ENCODE measurements at places on chromosomes 3 and 15.

DNA sequence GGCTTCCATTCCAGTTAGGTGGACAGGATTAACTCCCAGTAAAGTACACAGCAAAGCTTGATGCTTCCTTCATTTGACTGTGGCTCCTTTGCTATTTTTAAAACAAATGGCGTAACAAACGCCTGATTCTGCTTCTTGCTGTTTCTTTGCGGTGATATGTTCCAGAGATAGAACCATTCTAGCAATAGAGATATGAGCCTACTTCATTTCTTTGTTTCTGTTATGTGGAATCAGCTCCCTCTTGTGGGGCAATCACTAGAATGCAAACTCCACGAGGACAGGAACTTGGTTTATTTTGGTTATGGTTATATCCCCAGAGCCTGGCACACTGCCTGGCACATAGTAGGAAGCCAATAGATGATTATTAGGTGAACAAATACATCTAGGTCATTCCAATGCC is 122.6 kb upstream of the SLC6A11 start:
- no peak overlapping the region for H3K27ac ChIP-seq
- H3K4me3 ChIP-seq: no peak overlapping the region
- H3K27me3 ChIP-seq: peaks cover 48% of the 10 kb centered on the region
- H3K36me3 ChIP-seq: no peaks in the 10 kb centered on the region
- H3K4me1 ChIP-seq: peaks cover 11% of the 10 kb centered on the region
- no peak for DNase-seq

GRCh38 chr3:194985031-194985578 is 285.9 kb downstream of the XXYLT1 start:
- H3K27me3 ChIP-seq: peaks cover 24% of the 10 kb centered on the region
- peaks cover 26% of the 10 kb centered on the region for H3K4me1 ChIP-seq
- H3K4me3 ChIP-seq: peak overlapping the region; percentile 28
- H3K27ac ChIP-seq: no peak overlapping the region

DNA sequence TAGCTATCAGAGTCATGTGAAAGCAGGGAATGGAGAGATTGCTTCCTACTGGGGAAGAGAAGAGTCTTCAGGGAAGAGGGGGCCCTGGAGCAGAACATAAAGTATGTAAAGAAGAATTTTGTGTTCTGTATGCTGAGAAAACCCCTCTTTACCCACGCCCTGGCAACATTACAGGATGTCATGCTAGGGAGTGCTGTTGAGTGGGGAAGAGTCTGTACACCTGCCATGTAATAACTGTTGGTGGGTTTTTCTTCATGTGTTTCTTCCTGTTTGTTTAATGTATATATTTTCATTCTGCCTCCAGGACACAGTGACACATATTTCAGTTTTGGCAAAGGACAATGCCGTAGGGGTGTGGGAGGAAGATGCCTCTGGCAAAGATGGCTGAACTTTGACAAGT is 122.8 kb upstream of the LPP start:
- H3K36me3 ChIP-seq: peaks cover 5% of the 10 kb centered on the region
- H3K4me3 ChIP-seq: no peak overlapping the region
- H3K4me1 ChIP-seq: peaks cover 14% of the 10 kb centered on the region
- no peak for DNase-seq
- H3K27me3 ChIP-seq: peaks cover 3% of the 10 kb centered on the region
- H3K27ac ChIP-seq: no peak overlapping the region

- H3K4me1 ChIP-seq: no peaks in the 10 kb centered on the region
- DNase-seq: no peak
- no peak overlapping the region for H3K27ac ChIP-seq
- peaks cover 5% of the 10 kb centered on the region for H3K27me3 ChIP-seq
- no peak overlapping the region for H3K4me3 ChIP-seq
These were observed 38.8 kb upstream of the EIF5A2 start for GRCh38 chr3:170947018-170947769.

- peaks cover 7% of the 10 kb centered on the region for H3K27me3 ChIP-seq
- no peak for DNase-seq
- peaks cover 4% of the 10 kb centered on the region for H3K36me3 ChIP-seq
- no peak overlapping the region for H3K4me3 ChIP-seq
- H3K27ac ChIP-seq: no peak overlapping the region
These were observed 50.0 kb upstream of the PSMD6 start for GRCh38 chr3:64073158-64073761.

Measured in nephron progenitor cell (in vitro differentiated cells).